Activated T-helper 17 cell treated with anti-CD3 and anti-CD28 coated beads, Interleukin-2, amount 50 U/mL, for 72 hours (primary cell): ENCODE measurements at places on chromosomes 4 and X. TPM values are rescaled to one million over a fixed set of nuclear protein-coding genes. Genes with fewer than 3 reads are reported as not detected.

- ATAC-seq = no peak
These were observed 619.7 kb downstream of the GRXCR1 start for GRCh38 chr4:43512253-43512652.

- no peak for ATAC-seq
These were observed 3.7 kb upstream of the SPARCL1 start for GRCh38 chr4:87532907-87533306.

GRCh38 chr4:185554365-185555126, 19.2 kb upstream of the PDLIM3 start:
- ATAC-seq = no peak

DNA sequence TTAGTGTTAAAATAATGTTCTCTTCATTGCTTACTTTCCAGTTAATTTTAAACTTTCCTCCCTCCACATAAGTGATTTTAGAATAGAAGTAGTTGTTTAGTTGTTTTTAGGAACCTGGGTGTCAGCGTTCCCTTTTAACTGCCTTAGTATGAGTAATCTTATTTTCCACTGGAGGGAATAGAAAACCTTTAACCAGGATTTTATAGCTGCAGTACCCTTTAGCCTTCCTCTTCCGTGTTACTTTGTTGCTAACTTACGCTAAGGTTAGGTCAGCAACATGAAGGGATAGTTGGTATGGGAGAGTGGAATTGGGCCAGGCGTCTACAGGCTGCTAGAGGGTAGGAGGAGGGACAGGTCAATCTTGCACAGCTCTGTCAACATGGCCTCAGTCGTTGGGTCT, 31.5 kb downstream of the SMS start:
- ATAC-seq = no peak

- no peak for ATAC-seq
These were observed 9.1 kb downstream of the MED28 start for GRCh38 chr4:17623451-17624001.

GRCh38 chr4:62260254-62260653, 1060.1 kb downstream of the ADGRL3 start:
- no peak for ATAC-seq

- ATAC-seq = no peak
These were observed 461.0 kb upstream of the GALNT7 start for GRCh38 chr4:172707622-172708021.

DNA sequence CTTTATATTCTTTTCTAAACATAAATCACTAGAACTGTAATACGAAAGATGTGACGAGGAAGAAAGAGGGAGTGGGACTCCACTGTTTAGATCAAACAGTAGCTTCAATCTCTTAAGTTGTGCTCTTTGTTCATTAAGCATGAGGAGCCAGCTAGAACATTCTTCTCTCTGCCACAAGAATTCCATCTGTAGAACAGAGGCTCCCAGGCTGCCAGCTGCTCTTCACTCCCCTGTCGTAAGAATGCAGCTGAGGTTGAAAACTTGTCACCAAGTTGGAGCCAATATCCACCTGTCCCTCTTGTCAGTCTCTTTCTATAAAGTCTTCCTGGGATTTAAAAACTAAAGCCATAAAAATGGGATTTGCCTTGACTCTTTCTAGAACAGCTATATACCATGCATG, 65.0 kb upstream of the SEC24B start:
- no peak for ATAC-seq

DNA sequence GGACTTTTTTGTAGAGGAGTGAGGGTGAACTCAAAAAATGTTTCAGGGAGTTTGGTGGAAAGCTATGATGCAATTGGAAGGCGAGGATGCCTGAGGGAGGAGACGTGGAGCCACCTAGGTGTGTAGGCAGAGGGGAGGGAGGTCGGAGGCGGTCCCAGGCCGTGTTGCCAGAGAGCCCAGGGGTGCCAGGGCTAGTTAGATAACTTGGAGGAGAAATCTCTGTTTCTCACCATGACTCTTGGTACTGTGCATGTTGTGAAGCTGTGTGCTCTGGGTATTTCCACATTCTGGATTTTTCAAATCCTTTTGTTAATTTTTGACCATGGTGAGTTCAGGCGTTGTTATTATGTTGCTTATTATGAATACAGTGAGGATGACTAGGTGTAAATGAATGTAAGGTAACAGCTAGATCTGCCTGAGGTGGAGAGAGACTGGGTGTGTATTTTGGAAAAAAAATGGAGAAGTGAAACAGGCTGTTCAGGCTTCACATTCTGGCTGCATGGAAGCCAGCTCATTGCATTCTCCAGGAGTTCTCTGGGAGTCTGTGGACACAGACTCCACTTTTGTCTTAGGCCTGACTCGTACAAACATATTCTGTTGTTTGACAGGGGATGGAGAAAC, 4.5 kb downstream of the RAB9A start:
- ATAC-seq = no peak

GRCh38 chr4:181976764-181977163, 266.4 kb upstream of the TENM3 start:
- ATAC-seq = no peak

GRCh38 chr4:184292877-184293276, 75.2 kb upstream of the ENPP6 start:
- no peak for ATAC-seq

- no peak for ATAC-seq
These were observed 56.7 kb downstream of the PPP3CA start for GRCh38 chr4:101290654-101291053.

DNA sequence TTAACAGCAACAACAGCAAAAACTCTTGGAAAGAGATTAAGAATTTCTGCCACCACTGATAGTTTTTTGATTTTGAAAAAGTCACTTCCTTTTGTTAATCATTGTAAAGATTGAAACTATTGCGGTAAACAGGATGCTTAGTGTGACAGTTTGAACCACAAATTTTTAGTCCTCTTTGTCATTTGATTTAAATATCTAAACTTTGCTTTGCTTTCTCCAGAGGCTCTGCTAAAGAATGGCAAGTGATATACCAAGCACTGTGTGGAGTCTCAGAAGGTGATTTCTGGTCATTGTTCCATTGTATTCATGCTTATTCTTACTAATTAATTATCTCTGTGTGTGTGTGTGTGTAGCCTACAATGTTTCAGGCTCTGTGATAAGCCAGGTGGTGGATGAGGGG, 155.6 kb downstream of the BMPR1B start:
- ATAC-seq = peak; percentile 34

DNA sequence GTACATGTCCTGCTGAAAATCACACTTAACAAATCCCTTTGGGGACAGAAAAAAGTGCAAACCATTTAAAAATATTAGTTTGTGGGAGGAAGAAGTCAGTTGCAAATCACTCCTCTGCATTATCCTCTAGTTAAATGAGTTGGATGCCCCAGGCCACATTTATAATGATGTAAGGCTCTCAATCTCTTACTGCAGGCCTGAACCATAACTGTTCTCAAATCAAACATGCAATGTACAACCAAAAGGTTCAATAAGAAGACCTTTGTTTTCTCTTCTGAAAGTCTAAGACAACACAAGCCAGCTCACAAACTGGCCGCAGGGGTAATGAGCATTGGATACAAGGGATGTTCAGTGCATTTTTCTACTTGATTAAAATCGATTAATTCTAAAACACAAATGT, 39.7 kb downstream of the IGFBP7 start:
- ATAC-seq = no peak

GRCh38 chrX:150615356-150615755, 46.9 kb downstream of the MTM1 start:
- ATAC-seq = no peak

GRCh38 chr4:109877400-109877799, 29.5 kb downstream of the LRIT3 start:
- no peak for ATAC-seq

- ATAC-seq = no peak
These were observed 208.6 kb downstream of the VEGFC start for GRCh38 chr4:176584031-176584606.

GRCh38 chr4:184420402-184420801, 53.9 kb downstream of the IRF2 start:
- ATAC-seq = peak; percentile 64

GRCh38 chr4:15348695-15349094, 79.1 kb upstream of the C1QTNF7 start:
- ATAC-seq = no peak

GRCh38 chr4:81651243-81651899, 179.7 kb upstream of the RASGEF1B start:
- peak; percentile 62 for ATAC-seq

GRCh38 chr4:72918362-72918761, 151.2 kb downstream of the COX18 start:
- no peak for ATAC-seq

- ATAC-seq = no peak
These were observed 59.8 kb upstream of the GPM6A start for GRCh38 chr4:175871774-175872405.

GRCh38 chr4:167785523-167785922, 306.8 kb upstream of the ANXA10 start:
- ATAC-seq = no peak

GRCh38 chr4:118950224-118950623, 61.6 kb downstream of the SYNPO2 start:
- no peak for ATAC-seq

- peak; percentile 85 for ATAC-seq
These were observed 28.9 kb downstream of the AFF1 start for GRCh38 chr4:86963697-86964096.

GRCh38 chrX:44462850-44463249, 79.8 kb downstream of the FUNDC1 start:
- ATAC-seq = no peak

Gene TRIM60
- total RNA-seq = not detected

Gene NR3C2
- total RNA-seq = 7.1 TPM

Gene TMPRSS11D
- not detected for total RNA-seq

Gene CT45A9
- total RNA-seq = not detected

Gene WDFY3
- total RNA-seq = 2.3 TPM

Gene PPID
- 151 TPM for total RNA-seq

Gene SPACA5
- not detected for total RNA-seq

Gene DDIT4L
- total RNA-seq = 1.8 TPM

Gene COL4A6
- total RNA-seq = not detected

Gene SLBP
- total RNA-seq = 132 TPM

Gene SORCS2
- 0.26 TPM for total RNA-seq

Gene POF1B
- total RNA-seq = 0.24 TPM
